ENCODE measurements at places on chromosomes 12 and 14.

GRCh38 chr12:116196226-116196625 is 81.3 kb downstream of the MED13L start:
- no peak for DNase-seq

DNA sequence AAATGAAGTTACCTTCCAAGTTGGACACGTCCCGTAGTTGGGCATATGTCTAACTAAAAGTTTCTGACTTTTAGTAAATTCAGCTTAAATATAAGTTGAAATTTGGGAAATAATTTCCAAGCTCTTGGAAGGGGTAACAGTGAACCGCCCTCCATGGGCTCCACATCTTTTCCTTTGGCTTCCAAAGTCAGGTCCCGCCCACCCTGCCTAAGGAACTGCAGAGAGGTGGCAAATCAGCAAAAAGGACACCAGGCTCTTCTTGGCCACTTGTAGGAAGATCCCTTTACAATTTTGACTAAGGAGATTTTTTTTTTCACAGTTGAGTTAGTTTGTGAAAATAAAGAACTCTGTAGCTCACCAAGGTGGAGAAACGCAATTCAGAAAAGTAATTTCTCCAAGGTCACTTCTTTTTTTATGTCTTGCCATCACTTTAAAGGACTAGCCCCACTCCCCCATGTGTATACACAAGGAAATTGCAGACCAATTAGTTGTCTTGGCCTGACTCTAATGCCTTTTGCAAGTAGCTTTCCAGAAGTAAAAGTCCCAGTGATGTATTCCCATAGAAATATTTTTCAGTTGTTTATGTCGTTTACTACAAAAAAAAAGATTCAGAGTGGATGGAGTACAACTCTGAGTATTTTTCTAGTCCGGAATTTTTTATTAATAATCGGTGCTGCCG is 181.2 kb downstream of the PELI2 start:
- DNase-seq = no peak

GRCh38 chr12:116318576-116319232 is 41.2 kb upstream of the MED13L start:
- DNase-seq = no peak

GRCh38 chr12:7151532-7151931 is 21.4 kb downstream of the CLSTN3 start:
- DNase-seq = no peak

Data from GM10248 (cell line).